Stimulated activated CD4-positive, alpha-beta T cell treated with anti-CD3 and anti-CD28 coated beads, Interleukin-4, amount 100 ng/mL, for 48 hours (primary cell): ENCODE measurements at places on chromosomes 12 and 14.

GRCh38 chr12:106106061-106106566, 32.6 kb downstream of the NUAK1 start:
- no peak for DNase-seq

DNA sequence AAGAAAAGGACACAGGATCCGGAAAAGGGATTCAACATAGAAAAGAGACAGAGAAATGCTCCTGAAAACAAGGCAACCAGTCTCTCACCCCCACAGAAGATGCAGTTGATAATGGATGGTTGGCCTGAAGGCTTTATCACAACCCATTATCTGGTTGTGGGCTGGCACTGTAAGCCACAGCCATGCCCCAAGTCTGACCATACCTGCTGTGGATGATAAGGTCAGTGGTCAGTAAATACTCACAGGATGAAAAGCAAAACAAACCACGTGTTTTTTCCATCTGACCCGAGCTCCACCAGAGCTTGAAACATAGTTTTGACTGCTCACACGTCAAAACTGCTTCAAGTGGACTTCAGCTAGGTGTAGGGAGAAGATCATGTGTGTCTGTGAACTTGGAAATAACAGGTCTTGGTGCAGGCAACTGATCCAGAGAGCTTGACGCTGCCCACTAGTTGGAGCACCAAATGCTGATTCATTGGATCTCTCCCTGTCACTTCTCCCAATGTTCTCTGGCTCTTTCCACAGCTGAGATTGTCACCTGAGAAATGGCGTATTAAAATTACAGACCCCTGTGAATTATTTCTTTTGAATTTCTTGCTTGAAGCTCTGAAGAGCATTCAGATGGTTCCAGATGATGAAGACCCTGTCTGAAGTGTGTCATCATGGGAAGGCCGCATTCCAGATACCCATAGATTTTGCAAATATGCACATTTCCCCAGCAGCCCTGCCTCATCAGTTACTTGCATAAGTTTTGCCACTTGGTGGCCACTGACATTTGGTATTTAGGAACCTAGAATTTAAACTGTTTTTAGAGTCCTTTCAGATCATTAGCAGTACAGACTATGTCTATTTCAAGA, 8.5 kb downstream of the TMEM233 start:
- DNase-seq, result no peak

GRCh38 chr14:64550621-64551333, 1.0 kb downstream of the PPP1R36 start:
- DNase-seq, result no peak

- peak; percentile 61 for DNase-seq
Observed at GRCh38 chr12:112992541-112993398, 14.5 kb downstream of the OAS2 start.

DNA sequence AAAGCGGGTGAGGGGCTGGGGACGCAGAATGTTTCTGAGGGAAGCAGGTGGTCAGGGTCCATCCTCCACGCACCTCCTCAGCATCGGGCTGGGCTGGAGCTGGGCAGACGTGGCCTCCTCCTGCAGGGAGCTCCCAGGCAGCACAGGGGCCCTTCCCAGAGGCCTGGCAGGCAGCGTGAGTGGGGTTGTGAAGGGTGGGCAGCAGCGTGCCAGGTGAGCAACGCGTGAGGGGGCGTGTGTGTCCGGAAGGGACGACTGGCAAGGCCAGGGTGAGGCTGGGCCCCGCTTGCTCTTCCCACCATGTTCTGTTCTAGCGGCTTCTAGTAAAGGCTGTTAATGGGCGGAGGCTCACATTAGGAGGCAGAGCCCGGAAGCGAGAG, 17.1 kb downstream of the ANKRD9 start:
- DNase-seq, result no peak
